ENCODE measurements at places on chromosomes 12 and 14.

- DNase-seq = no peak
Observed at GRCh38 chr12:70241845-70242244, 1.4 kb upstream of the CNOT2 start.

- DNase-seq = no peak
Observed at GRCh38 chr14:21449899-21450216, 6.1 kb downstream of the CHD8 start.

GRCh38 chr12:57005980-57006808 lies at the start of gene ZBTB39:
Gene ZBTB39 (minus strand): TSS chr12:57006546. CDS start chr12:57004917, 1,629 bp downstream.
- DNase-seq = peak; percentile 39

GRCh38 chr12:114623737-114624136 lies 60.2 kb downstream of the TBX3 start:
- no peak for DNase-seq

DNA sequence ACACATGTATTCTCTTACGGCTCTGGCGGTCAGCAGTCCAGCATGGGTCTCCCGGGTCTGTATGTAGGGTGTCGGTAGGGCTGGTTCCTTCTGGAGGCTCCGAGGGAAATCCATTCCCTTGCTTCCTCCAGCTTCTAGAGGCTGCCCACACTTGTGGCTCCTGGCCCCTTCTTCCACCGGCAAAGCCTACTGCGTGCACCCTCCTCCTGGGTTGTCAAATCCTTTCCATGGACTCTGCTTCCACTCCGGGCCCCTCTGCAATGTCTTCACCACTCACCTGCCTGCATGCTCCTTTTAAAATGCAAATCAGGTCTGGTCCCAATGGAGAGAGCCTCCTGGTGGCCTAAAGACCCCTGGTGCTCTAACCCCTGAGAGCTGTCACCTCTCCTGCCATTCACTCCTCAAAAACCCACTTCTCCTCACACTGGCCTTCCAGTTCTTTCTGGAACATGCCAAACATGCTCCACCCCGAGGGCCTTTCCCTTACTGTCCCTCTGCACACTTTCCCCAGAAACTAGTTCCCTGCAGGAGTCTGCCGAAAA lies 108.5 kb downstream of the DICER1 start:
- no peak for DNase-seq

DNA sequence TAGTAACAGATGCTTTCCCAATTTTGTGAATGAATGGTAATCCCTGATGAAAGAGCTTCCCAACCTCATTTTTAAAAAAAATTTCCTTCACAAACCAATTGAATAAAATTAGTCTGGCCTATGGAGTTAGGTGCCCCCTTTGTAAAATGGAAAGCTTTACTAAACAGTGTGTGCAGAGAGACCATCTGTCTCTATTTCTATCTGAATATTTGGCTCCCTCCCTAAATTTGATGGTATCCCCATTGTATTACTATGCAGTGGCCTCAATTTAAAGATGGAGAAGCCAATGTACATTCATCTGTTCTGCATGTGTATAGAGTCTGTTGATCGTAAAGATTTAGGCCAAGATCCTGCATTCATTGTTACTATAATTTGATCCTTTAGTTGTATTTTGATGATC lies 397.7 kb upstream of the RGS6 start:
- peak; percentile 51 for DNase-seq

DNA sequence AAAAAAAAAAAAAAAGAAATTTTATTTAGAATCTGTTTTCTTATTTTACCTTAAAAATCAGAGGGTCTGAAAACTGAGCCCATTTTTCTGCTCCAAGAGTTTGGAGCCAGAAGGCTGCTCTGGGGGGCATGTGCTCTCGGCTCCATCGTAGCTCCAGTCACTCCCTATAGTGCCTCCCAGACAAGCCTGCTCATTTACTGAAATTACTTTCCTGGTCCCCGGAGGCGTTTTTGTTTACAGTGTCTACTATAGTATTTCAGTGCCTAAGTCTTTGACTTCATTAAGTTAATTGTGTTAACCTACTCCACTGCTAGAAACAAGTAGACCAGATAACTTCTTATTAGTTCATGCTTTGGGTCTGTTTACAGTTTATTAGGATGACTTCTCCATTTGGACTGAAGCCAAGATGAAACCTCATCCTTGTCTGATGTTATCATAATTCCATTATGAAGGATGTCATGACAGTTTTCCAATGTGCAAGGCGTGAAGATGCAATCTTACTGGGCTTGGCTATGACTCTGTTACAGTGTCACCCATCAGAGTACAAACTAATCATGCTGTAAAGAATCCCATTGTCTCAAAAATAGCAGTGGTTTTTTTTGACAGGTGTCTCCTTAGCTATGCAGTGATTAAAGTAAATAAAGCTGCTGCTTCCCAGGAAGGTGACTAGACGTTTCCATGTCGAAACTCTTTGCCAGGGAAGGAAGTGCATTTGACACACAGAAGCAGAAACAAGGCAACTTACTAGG lies 182.3 kb downstream of the TMEM132C start:
- no peak for DNase-seq

All from G401 (cell line).